ENCODE measurements at places on chromosomes 1 and 21.
A peak's percentile ranks its signal among the peaks of the same experiment; 100 is the strongest.

GRCh38 chr1:36479505-36480051 is 3.1 kb downstream of the CSF3R start:
- DNase-seq, result no peak

DNA sequence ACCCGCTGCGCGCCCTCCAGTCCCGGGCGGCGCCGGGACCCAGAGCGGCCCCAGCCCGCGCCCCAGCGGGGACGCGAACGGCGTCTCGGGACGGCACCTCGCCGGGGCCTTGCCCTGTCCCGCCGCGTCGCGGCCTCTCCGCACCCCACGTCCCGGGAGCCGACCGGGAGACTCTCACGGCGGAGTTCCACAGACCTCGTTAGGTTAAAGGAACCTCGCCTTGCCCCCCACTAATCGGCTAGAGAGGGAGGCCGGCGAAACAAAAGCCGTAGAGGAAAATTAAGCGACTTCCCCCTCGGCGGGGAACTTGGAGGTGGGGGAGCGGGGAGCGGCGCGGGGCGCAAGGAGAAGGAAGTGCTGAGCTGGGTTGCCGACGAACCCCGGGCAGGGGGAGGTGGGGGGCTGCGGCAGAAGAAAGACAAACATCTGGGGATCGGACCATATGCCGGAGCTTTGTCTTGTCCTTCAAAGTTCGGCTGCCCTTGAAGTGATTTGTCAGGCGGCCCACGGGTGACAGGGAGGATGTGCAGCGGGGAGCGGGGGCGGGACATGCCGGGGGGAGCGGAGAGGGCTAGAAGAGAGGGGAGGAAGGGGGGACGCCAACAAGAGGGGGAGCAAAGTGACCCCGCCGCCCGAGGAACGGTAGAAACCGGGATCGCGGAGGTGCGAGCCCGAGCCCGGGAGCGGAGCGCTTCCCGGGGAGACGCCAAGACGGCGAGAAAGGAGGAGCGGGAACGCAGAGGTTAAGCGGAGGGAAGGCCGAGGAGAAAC is 120.0 kb upstream of the RRP15 start:
- DNase-seq, result no peak

- no peak for DNase-seq
Observed at GRCh38 chr1:85612704-85613361, 32.3 kb downstream of the CCN1 start.

DNA sequence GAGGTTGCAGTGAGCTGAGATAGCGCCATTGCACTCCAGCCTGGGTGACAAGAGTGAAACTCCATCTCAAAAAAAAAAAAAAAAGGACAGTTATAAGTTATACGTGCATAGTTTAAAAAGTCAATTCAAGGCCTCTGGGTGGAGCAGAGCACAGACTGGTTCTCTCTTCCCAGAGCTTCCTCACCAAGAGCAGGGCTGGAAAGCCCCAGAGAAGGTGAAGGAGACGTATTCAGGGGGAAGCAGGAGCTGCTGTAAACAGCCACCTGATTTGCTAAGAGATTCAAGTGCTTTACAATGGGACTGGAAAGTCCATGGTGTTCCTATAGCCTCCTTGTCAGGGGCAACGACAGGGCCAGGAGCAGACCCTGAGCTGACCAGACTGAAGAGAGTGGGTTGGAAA is 85.0 kb upstream of the LYST start:
- DNase-seq, result no peak

DNA sequence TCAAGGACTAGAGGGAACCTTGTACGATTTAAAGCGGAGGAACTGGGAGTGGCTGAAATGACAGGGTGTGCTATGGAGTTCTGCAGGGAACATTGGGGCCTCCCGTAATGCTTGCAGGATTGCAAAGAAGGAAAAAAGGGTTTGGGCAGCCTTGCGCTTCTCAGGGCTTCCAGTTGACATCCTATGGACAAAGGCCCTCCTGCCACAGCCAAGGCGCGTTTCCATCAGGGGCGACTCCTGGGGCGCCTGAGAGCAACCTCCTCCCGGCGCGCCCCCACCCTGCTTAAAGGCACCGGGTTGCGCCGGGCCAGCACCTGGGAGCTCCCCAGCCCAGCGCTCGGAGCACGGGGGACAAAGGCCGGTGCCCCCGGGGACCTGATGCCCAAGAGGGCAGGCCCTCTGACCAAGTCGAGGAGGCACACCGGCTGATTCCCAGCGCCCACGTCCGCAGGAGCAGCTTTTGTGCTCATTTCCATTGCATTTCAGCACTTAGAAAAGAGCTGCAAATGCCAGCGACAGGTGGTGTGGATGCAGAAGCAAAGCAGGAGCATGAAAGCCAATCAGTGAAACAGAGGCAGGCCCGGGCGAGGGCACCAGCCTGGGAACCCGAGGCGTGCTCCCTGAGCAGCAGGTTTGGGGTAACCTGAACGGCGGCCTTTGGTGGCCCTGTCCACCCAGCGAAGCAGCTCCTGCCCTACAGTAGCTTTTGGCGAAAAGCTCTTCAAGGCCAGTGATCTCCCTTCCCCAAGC is 17.6 kb upstream of the RNF187 start:
- no peak for DNase-seq

DNA sequence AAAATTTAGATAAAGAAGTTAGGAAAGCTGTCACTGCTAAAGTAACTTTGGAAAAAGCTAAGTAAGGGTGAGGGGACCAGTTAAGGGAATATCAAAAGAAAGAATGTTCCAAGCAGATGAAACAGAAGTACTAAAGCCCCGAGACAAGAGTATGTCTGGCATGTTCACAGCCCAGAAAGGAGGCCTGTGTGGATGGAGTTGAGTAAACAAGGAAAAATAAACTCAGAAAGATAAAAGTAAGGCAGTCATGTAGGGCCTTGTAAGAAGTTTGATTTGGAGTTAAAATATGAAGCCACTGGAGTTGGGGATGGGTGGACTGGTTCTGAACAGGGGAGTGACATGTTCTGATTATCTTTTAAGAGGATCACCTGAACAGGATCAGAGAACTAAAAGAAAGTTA is 177.9 kb downstream of the CDC42BPA start:
- no peak for DNase-seq

DNA sequence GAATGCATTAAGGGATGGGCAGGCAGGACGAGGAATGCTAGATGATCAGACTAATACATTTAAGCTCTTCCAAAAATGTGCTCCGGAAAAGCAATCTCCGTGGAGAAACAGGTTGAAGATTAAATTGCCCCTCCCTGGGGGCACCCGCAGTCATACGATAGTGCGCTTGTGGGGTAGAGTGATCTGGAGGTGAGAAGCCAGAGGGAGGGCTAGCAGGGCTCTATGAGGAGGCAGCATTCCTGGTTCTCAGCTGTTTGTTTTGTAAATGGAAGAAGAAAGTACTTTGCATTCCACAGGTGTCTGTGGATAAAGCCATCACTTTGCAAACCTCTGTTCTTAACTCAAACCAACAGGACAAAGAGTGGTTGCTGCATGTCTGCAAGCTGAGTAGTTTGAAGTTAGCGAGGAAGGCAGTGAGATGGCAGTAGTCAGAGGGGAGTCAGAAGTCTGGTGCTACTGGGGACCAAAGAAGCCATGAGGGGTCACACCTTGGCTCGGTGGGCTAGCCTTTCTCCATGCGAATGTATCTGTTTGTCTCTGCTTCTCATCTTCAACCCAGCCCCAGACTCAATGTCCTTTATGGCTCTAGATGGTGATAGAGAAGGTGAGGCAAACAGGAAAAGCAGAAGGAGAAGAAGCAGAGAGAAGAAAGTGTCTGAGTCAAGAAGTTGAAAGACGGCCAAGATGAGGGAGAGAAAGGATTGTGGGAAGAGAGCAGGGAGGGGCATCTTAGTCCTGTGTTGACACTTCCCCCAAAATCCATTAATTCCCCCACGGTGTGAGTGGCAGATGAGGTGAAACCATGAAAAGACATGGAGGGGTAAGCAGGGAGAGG is 65.2 kb upstream of the GJA8 start:
- DNase-seq, result no peak

DNA sequence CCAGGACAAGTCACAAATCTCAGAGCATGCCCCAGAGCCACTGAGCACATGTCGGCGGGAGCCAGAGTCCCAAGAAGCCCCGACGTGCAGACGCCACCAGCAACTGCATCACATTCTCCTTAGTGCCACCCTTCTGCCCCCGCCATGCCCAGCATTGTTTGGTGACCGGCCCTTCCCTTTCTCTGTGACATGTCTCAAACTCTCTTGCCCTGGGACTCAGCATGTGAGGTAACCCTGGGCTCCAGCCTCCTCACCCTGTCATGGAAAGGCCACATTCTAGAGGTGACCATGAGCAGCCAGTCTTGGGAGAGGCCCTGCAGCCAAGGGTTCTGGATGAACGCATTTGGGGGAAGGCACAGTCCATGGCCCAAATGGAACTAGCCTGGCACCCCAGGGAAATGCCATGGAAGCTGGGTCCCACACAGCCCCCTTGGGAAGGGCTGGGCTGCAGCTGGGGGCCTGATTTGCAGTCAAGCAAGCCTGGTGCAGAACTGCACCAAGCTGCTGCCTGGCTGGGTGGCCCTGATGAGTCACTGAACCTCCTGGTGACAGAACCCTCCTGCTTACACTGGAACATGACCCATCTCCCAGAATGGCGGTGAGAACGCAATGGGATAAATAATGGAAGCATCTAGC is 94.4 kb downstream of the ITPKB start:
- no peak for DNase-seq

GRCh38 chr1:234531151-234531635 is 52.2 kb upstream of the TARBP1 start:
- no peak for DNase-seq

- DNase-seq, result no peak
Observed at GRCh38 chr1:77742011-77742555, 17.6 kb downstream of the USP33 start.

DNA sequence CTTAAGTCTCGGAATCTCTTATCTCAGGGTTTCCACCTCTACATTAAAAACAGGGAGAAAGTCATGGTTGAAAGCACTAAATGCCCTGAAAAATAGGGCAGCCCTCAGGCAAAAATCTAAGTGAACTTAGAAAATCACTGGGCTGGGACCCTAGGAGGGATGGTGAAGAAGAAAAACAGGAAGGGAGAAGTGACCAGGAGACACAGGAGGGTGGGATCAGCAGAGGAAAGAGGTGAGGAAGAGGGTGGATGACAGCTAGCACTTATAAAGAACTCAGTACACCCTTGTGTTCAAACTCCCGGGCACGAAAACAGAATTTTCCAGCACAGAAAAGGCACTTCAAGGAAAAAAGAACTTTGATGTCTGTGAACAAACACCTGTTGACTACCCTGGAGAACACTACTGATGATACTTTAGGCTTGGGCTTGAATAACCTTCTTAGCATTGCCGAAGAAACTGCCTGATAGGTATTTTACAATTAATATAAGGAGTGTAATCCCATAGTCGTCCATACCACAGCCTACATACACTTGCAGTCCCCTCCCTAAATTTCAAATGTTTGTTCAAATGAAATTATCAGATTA is 2.0 kb downstream of the CHML start:
- no peak for DNase-seq

- no peak for DNase-seq
Observed at GRCh38 chr1:27885114-27885528, 12.8 kb downstream of the THEMIS2 start.

DNA sequence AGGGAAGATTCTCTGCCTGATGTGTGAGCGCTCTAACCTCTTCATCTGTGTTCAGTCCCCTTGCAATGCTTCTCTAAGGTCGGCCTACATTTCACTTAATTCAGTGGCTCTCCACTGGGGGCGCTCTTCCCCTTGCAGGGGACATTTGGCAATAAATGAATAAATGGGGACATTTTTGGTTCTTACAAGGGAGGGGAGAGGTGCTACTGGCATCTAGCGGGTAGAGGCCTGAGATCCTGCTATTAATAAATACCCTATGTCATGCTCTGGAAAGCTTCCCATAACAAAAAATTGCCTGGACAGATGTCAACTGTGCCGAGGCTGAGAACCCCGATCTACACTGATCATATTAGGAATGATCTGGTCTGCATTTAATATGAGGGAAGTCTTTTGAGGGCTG is 25.9 kb upstream of the DNAJC11 start:
- DNase-seq, result no peak

- no peak for DNase-seq
Observed at GRCh38 chr1:175804561-175804960, 61.2 kb upstream of the TNR start.

DNA sequence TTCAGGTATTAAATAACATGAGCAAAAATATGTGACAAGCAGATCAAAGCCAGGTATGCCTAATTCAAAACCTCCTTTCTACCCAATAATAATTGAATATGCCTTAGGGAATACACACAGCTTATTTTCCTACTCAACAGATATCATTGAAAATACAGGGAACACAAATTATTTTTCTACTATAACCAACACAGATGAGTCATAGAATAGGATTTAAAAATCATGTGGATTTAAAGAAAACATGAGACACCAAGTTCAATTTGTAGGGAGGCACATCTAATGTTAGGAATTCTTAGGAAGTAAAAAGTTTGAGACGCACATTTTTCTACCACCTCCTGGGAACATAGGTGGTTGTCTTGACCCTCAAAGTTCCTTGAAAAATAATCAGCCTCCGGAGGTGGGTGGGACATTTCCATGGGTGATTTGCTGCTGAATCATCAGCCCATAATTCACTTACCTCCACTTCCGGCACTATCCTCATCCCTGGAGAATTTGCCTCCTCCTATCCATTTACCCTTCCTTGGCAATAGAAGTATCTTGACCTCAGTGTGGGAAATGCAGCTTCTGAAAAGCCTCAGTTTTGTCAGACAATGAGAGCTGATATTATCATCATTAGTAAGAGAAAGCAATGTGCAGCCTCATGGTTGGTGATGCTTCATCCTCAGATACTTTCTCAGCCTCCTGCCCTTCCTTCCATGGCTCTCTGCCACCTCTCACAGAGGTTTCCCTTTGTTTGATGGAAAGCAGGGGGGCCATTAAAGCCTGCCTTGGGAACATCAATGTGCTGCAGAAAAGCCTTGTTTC is 33.5 kb upstream of the RGS4 start:
- peak; percentile 78 for DNase-seq

GRCh38 chr1:60427701-60428100 is 354.1 kb upstream of the C1orf87 start:
- DNase-seq, result no peak

DNA sequence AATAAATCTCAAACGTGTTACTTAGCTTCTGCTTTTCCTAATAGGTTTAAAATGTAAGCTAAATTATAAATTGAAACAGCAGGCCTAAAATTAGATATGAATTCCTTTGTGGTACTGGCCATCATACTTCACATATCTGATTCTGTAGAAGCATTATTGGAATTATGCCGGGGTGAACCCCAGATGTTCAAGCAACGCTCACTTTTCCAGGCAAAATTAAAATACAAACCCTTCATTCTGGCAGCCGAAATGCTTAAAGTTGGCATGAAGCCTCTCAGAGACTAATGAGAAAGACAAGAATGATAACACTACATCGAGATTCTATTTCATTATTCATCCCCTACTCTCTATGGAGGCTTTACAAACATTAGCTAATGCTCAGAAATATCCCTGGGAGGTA is 1352.7 kb upstream of the ADGRL2 start:
- DNase-seq, result no peak
